ENCODE measurements at places on chromosomes 11 and 22.
A peak's percentile ranks its signal among the peaks of the same experiment; 100 is the strongest.

GRCh38 chr11:94151903-94152677 lies 23.4 kb downstream of the PANX1 start:
- no peak for DNase-seq

- no peak for DNase-seq
These were observed 702.4 kb downstream of the NTM start for GRCh38 chr11:132072858-132073211.

- no peak for DNase-seq
These were observed 17.8 kb downstream of the SPATA19 start for GRCh38 chr11:133827556-133827955.

DNA sequence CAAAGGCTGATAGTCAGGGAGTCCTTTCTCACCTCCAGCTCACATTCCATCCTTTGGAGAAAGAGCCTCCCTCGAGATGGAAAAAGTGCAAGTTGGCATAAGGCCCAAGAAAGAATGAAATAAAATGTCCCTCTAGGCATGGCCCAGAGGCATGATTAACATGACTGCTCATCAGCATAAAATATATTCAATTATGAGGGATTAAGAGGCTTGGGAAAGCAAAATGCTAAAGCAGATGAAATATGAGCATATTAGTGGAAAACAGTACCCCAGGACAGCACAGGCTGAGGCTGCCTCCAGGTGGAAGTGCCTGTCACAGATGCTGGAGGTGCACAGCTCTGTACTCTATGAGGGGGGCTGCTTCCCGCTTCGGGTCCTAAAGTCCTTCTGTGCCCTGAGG lies 347.8 kb upstream of the PLET1 start:
- no peak for DNase-seq

DNA sequence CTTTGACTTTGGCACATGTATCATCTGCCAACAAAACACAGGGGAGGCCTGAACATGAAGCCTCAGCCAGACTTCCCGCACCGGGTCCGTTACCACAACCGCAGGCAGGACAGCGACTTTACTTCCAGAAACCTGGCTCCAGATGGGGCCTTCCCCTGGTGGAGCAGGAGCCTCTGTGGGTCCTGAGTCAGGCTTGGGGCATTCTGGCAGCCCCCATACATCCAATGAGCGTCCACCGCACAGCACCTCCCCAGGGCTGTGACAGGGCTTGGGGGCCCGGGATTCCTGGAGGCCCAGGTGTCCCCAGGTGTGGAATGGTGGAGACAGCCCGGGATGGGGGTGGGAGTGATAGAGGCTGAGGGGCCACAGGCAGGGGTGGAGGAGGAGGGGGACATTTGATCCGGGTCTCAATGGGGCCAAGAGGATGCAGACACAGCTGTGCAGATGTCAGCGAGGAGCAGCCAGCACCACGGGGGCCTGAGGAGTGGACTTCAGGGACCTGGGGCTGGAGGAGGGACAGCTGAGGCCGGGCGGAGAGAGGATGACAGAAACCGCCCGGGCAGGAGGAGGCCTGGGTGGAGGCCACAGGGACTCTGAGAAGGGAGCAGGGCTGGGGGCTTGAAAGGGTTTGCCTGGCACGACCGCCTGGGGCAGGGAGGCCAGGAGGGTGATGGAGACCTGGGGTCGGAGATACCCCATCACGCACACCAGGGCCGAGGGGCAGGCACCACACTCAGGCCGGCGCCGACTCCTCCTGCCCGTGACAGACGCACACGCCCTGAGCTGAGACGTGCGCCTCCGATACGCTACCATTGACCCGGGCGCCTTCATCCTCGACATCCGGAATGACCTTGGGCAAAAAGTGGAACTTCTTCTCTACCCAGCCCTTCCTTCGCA lies 8.6 kb downstream of the TTLL8 start:
- no peak for DNase-seq

DNA sequence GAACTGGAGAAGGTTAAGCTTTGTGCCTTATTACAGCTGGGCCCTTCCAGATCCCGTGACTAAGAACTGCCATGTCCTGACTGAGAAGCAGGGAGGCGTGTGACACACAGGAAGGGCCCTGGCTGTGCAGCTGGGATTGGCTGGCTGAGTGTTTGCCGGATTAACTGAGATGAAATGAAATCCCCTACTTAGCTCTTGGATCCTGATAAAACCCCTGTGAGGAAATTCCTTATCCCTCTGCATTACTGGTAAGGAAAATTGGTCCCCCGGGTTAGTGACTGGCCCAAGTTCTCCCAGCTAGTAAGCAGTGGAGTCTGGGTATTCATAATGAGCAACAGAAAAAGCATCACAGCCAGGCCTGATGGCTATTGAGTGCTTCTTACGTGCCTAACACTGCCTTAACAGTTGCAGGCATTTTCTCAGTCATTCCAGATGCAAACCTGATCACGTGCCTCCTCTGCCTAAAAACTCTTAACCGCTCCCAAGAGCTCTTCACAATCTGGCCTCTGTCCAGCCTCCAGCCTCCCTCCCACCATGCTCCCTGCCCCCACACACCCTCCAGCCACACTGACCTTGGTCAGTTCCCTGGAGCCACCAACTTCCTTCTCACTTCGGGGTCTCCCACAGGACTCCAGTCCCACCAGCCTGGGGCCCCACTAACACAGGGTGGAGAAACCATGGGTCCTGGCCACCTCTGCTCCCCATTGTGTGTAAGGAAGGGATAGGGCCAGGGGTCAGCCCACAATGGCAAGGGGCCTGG lies 37.8 kb downstream of the ARRB1 start:
- no peak for DNase-seq

- DNase-seq, result no peak
These were observed 81.0 kb downstream of the ETS1 start for GRCh38 chr11:128506356-128506755.

- peak; percentile 48 for DNase-seq
These were observed 4.8 kb upstream of the VPS11 start for GRCh38 chr11:119062779-119063178.

GRCh38 chr22:45916515-45916914 lies 60.4 kb downstream of the WNT7B start:
- no peak for DNase-seq

DNA sequence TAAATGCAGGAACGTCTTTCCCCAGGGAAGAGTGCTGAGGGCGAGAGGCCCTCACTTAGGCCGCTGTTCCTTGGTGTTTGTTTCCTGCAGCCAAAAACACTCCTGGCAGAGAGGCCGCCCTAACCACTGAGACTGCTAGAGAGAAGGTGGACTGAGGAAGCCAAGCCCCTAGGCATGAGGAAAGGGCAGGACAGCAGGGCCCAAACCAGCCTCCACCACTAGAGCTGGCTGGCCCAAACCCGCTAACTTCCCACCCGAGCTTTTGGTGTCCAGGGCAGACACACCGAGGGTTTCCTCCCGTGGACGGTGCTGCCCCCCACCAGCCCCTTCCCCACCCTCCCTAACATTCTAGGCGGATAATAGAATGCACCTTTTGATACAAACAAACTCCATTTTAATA lies 6.0 kb downstream of the FGF19 start:
- no peak for DNase-seq

- no peak for DNase-seq
These were observed 141.8 kb downstream of the MPPED1 start for GRCh38 chr22:43553451-43554258.

- peak; percentile 39 for DNase-seq
These were observed 1.5 kb downstream of the HSPA8 start for GRCh38 chr11:123060277-123061000.

- peak; percentile 86 for DNase-seq
These were observed 5.7 kb upstream of the INTS4 start for GRCh38 chr11:78000193-78000592.

DNA sequence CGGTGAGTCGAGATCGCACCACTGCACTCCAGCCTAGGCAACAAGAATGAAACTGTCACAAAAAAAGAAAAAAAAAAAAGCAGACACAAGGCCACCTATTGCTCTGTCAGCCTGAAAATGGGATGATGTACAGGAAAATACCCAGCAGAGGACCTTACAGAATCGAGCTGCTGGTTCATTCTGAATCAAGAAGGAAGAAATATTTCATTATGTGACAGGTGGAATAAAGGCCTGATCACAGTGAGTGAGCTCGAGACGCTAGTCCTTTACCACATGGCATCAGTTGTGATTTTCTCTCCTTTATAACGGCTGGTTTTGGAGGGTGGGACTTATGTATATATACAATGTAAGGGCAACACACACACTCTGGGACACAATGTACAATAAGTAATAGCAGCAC lies 340.0 kb downstream of the LARGE1 start:
- no peak for DNase-seq

DNA sequence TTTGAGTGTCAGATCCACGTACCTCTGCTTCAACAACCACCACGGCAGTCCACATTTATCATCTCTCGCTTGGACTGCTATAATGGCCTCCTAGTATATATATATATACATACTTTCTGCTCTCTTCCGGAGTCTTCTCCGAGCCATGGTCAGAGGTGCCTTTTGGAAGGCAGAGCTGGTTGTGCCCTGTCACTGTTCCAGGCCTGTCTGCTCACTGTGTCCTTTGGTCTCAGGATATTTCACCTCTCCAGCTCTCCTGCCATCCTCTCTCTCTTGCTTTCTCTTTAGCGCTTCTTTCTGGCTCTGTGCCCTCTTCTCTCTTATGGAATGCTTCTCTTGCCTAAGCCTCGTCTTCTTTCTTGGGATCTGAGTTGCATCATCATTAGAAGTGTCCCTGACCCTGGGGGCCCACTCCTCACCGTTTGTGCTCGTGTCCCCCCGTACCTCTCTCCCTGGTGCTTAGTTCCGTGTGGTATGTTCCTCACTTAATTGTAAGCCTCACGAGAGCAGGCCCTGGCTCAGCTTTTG lies 86.1 kb upstream of the RASSF10 start:
- no peak for DNase-seq

- peak; percentile 45 for DNase-seq
These were observed 3.2 kb upstream of the STK33 start for GRCh38 chr11:8597182-8597581.

DNA sequence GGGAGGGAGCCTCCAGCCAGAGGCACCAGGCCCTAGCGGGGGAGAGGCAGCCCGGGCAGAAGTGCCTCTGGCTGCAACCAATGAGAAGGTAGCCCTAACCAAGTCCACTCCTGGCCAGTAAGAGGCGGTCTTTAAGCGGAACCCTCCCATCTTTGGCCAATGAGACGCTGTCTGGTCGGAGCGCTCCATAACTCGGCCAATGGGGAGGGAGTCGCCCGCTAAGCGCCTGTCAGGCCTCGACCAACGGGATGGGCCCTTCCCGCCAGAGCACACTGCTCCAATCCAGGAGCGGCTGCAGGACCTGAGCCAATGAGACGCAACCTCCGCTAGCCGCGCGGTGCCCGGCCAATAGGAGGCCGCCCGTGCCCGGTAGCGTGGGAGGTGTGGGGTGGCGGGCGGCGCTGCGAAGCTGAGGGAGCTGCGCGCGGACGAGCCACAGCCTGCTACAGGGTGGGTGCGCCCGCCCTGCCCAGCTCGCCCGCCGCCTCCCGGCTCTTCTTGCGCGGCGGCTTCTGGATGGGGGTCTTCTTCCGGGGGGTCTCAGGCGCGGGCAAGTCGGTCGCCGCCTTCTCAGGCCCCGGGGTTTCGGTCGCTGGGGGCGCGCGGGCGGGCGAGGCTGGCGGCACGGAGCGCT lies 12.6 kb downstream of the SCARF2 start:
- peak; percentile 68 for DNase-seq

DNA sequence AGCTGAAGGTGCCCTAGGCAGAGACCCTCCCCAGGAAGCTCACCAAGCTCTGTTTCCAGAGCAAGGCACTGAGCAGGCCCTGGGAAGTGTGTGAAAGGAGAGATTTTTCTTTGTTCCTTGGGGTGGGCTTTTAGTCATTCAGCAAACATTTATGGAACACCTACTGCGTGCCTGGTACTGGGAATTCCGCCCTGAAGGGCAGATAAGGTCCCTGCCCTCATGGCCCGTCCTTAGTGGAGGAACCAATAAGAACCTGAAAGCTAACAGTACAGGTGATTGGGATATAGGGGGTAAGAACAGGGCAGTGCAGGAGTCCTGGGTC lies 3.9 kb downstream of the TMEM134 start:
- no peak for DNase-seq

DNA sequence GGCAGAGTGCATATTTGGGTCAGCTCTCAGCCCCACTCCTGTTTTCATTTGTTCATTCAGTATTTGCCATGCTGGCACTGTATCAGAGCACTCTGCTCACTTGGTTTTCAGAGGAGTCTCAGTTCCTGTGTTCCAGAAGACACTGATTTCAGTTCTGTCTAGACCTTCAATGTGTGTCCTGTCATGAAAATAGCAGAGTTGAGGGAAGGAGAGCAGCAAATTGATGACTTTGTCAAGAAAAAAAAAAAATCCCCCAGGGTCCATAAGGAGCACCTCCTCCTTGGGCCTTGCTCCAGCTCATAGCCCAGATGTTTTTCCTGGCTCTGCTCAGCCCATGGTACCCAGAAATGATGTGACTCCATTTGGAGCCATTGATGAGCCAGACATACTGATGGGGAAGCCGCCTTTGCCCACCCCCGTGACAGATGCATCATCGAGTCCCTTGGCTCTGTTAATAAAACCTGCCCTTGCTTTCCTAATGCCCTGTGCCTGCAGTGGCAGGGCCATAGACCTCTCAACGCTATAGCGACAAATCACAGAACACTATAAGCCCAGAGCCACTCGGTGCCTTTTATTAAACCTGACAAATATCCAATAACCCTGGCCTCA lies 107.0 kb downstream of the PKNOX2 start:
- DNase-seq, result no peak

DNA sequence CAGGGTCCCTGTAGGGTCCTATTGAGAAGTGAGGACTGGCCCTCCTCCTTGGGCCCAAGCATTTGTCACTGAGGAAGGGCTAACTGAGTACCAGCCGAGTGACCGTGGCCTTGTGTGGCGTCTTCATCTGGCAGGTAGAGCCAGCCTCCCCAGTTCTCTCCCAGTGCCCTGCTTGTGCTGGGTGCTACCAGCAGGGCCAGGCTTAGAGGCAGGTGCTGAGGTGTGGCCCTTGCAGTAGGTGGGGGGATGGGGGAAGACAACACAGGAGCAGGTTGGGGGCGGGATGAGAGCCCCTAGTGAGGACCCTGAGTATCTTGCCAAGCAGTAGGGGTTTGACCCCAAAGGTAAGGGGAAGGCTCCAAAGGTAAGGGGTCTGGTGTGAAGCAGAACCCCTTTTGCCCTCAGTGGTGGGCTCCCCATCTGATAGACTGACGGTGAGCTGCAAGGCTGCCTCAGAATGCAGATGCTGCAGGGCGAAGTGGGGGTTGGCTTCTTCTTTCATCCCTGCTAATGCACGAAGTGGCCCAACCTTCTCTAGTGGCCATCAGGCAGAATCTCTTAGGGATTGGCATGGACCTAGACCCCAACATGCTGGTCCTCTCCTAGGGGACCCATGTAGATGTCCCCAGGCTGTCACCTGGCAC lies 19.6 kb downstream of the CDC45 start:
- DNase-seq, result no peak

GRCh38 chr11:70127653-70128434 lies 49.7 kb downstream of the ANO1 start:
- DNase-seq, result no peak

DNA sequence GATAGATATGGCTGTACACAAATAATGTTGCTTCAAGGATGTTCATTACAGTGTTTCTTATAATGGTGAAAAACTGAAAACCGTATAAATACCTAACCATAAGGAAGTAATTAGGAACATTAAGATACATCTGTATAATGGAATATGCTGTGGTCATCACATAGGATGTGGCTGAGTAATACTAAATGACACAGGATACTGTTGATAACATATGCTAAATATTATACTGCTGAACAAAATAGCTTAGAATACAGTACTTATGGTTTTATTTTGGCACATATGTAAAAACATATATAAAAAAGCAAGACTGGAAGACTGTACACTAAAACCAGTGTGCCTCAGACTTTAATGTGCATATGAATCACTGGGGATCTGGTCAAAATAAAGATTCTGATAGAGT lies 43.8 kb downstream of the FBXO7 start:
- no peak for DNase-seq

Measured in hematopoietic multipotent progenitor cell treated with erythropoietin and hydrocortisone succinate and interleukin-3 and kit ligand, for 4 days (in vitro differentiated cells).